ENCODE measurements at places on chromosomes 4 and X. TPM values are rescaled to one million over a fixed set of nuclear protein-coding genes. Genes with fewer than 3 reads are reported as not detected.

GRCh38 chrX:10398215-10398614 is 222.2 kb downstream of the MID1 start:
- no peak for ATAC-seq

- peak; percentile 63 for ATAC-seq
Measured at GRCh38 chrX:51144828-51145442, 187.7 kb upstream of the NUDT10 start.

- no peak for ATAC-seq
Measured at GRCh38 chrX:143081231-143081630, 55.5 kb downstream of the SPANXN4 start.

DNA sequence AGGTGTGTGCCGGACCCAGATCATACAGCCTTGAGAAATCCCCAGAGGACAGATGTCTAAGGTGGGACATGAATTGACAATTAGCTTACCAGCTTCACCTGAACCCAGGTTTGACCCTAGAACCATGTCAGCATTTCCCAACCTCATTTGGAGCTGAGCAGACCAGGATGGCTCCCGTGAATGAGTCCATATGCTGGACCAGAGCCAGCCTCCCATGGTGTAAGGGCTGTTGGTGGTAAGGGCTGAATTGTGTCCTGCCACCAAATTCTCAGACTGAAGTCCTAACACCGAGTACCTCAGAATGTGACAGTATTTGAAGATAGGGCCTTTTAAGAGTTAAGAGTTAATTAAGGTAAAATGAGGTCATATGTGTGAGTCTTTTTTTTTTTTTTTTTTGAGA is 88.3 kb downstream of the SLC34A2 start:
- ATAC-seq = no peak

Gene DYNLT3
- total RNA-seq = 24.1 TPM
